T follicular helper cell (primary cell): ENCODE measurements at places on chromosomes 2 and 18.

GRCh38 chr2:84314901-84315330 is 144.2 kb downstream of the SUCLG1 start:
- peak; percentile 56 for DNase-seq

DNA sequence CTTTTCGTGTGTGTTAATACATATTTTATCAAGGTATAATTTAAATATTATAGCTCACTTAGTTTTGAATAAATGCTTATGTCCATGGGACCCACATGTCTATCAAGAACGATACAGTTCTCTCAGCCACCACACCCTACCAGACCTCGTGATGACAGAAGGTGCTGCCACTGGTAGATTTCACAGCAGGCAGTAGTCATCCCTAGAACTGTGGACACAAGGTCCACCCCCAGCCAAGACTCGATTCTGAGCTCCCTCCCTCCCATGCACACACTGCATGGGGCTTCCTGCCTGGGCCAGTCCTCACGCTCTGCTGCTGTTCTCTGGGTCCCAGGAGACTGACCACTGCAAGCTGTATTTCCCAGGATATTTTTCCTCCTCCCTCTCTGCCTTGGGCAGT is 26.5 kb upstream of the CREB1 start:
- DNase-seq = no peak

- no peak for DNase-seq
These were observed 13.4 kb downstream of the UBXN2A start for GRCh38 chr2:23953625-23954024.

DNA sequence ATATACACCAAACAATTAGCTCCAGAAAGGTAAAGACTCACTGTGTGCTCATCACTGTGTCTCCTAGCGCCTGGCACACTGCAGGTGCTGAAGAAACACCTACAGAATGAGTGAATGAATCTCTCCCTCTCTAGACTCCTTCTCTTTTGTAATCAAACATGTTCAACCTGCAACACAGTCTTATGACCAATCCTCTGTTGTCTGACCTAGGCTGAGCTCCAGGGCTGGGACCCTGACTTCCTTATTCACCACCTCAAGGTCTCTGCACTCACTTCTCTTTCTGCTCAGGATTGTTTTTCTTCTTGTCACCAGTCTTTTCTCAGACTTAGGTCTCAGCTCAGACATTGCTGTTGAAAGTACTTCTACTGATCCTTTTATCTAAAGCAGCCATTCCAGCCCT is 9.8 kb downstream of the CKAP2L start:
- DNase-seq = no peak

- DNase-seq = no peak
These were observed 66.7 kb downstream of the FECH start for GRCh38 chr18:57519668-57520424.

- DNase-seq = no peak
These were observed 27.7 kb downstream of the FAM110C start for GRCh38 chr2:18402-19271.

- no peak for DNase-seq
These were observed 53.9 kb downstream of the INO80D start for GRCh38 chr2:206031950-206032567.
